NCI-H1436 treated with DMSO at 0.1 percent for 48 hours (cell line): ENCODE measurements at places on chromosomes 2 and 18.
A peak's percentile ranks its signal among the peaks of the same experiment; 100 is the strongest.

DNA sequence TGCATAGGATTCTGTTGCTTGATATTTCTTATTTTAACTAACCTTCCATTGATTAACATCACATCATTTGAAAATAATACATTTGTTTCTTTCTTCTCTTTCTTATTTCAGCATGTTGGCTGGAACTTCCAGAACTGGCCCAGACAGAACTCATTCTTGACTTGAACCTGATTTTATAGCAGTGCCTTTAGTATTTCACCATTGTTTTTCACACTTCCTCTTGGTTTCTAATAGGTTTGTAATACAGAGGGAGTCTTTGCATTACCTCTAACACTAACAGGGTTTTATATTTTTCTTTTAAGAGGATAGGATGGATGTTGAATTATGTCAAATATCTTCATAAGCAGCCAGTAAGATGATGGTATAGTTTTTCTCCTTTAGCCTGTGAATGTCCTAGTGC is 39.2 kb downstream of the SEMA4F start:
- no peak for DNase-seq

GRCh38 chr2:239081622-239082021 is 233.7 kb downstream of the TWIST2 start:
- no peak for DNase-seq

- DNase-seq, result no peak
Measured at GRCh38 chr18:36661999-36662398, 166.8 kb downstream of the TPGS2 start.

DNA sequence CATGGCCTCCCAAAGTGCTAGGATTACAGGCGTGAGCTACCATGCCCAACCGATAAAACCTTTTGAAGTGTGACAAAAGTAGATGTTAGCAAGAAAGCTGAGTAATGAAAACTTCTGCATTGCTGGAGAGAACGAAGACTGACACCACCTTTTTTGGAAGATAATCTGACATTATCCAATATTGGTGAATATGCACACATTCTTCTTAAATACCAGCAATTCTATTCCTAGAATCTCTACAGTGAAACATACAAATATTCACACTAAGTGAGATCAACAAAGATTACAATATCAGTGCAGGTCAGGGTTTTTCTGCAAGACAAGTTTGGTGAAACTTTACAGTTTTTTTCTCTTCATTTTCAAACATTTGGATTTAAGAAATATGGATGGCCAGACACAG is 7.8 kb downstream of the PIAS2 start:
- no peak for DNase-seq

DNA sequence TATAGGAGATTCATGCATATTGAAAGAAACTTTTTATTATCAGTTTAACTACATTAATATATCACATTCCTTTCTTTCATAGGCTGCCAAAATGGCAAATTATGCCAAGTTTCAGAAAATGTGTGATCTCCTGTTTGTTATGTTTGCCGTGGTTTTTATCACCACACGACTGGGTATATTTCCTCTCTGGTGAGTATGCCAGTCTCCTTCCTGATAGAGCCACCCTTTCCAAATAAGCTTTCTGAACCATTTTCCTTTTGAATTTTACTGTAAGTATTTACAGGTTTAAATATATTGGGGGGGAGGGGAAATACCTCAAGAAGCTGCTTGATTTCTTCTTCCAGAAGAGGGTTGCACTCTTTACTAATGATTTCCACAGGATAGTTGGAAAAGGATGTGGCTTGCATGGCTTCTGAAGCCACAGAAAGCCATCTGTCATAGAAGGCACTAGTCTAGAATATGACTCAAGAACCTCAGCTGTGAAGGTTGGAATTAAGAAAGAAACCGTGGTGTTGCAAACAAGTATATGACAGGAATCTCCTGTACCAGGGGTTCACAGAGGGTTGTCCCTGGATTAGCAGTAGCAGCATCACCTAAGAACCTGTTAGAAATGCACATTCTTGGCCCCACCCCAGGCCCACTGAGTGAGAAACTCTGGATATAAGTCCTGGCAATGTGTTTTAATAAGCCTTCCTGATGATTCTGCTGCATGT is 84.5 kb upstream of the NOSTRIN start:
- no peak for DNase-seq

DNA sequence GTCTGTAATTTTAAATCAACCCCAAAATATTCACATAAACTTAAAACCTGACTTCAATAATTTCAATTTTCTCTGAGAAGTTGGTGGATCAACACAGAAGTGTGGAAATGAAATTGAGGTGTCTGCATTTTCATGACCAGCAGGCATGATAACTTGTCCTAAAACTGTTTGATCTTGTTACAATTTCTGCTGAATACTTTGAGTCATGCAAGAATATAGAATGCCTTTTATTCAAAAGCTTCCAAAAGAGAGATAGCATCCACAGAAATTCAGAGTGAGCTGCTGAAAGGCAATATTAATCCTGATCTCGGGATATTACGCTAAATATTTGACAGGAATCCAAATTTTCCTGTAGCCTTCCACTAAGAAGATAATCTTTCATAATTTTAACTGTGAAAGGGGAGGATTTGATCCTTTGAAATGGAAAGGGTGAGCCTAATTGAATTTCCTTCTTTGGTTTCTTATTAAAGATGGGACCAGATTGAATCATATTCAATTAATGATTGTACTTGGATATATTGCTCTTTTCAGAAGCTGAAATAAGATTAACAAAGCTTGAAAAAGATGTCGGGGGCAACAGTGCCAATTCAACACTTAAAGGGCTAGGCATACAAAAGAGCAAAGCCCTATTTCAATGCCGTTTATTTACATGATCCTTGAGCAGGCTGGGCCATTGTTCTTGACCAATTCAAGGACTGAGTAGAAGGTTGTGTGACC is 129.3 kb downstream of the NCKAP5 start:
- DNase-seq, result no peak

GRCh38 chr2:85234868-85235267 is 92.9 kb downstream of the TGOLN2 start:
- DNase-seq, result peak; percentile 78

- no peak for DNase-seq
Measured at GRCh38 chr18:61216051-61216450, 117.2 kb upstream of the CDH20 start.

- DNase-seq, result no peak
Measured at GRCh38 chr2:176206682-176207081, 18.2 kb downstream of the HOXD1 start.

GRCh38 chr18:53131001-53131400 is 791.0 kb downstream of the DCC start:
- no peak for DNase-seq

- no peak for DNase-seq
Measured at GRCh38 chr2:11166476-11166875, 11.2 kb downstream of the SLC66A3 start.

DNA sequence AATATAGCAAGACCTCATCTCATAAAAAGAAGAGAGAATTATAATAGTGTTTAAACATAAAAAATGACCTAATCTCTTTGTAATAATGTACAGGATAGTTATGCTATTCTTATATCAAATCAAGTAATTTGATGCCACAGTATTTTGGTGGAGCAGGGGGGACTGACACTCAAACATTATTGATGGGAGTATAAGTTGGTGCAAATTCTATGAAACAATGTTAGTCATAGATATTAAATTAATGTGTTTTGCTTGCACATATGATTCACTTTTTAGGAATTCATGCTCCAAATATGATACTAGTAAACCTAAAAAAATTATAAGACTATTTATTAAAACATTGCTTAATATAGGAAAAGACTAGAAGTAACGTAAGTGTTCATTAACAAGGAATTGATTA is 256.1 kb upstream of the SYT4 start:
- no peak for DNase-seq

DNA sequence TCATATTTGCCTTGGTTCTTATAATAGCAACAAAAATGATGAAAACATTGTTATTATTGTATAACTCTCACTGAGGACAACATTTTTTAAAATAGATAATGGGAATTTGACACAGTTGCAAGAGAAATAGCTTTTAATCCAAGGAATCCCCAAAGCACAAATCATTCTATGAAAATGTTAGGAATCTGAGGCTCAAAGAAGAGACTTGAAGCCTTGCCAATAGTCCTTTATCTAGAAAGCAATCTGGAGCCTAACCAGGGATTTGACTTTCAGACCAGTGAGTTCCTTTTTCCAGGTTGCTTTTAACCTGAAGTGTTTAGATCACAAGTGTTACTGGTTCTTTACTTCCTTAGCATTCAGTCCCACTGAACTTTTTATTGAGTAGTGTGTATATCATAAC is 574.5 kb upstream of the ZEB2 start:
- DNase-seq, result no peak

DNA sequence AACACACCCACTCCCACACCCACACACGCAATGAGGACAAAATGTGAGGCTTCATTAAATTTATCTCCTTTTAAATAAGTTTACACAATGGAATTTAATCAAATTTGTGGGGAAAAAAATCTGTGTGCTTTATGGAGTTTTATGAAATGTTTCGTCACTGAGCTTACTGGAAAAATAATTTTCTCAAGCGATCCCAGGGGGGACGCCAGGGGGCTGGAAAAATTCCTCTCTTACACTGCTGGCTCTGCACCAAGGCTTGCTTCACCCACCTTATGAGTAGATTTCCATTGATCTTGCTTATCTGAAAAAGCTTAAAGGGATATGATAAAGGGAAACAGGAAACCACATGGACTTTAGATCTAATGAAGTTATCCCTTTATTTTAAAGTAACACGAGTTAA is 95.5 kb downstream of the CABYR start:
- DNase-seq, result no peak

DNA sequence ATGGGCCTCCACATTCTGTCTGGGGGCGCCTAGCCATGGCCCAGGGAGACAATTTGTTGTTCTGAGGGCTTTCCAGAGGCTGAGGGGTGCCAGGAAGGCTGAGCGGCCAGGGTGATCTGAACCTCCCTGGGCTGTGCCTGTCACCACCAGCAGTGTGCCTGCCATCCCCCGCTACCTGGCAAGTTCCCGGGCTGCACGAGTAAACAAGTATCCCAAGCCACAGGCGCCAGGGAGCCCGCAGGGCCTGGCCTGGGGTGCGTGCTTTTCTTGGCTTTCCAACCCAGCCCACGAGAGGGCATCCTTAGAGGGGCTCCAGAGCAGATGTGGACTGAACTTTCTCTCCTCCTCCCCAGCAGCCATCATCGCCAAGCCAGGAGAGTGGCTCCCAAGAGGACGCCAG is 35.1 kb upstream of the B3GNT7 start:
- DNase-seq, result no peak

GRCh38 chr18:31125878-31126277 is 23.7 kb upstream of the DSC2 start:
- no peak for DNase-seq

GRCh38 chr18:23881778-23882177 is 132.8 kb upstream of the TTC39C start:
- DNase-seq, result peak; percentile 10

DNA sequence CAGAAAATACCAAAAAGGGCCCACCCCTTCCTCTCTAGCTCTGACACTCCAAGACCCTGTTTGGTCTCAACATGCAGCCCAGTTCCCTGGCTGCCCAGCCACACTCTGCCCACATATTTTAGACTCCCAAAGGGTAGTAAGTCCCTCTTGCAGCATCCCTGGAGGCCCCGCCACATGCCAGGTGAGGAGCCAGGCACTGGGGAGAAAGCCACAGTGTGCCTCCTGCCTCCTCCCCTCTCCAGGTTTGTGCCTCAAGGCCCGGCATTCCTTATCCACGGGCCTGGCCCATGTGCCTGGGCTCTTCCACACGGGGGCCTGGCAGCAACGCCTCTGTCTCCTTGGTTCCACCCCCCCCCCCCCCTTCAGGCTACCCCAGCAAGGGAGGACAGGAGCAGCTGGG is 75.5 kb downstream of the HS1BP3 start:
- no peak for DNase-seq

- DNase-seq, result no peak
Measured at GRCh38 chr2:68482296-68482820, 15.0 kb downstream of the APLF start.

GRCh38 chr18:29096079-29096770 is 919.3 kb upstream of the CDH2 start:
- DNase-seq, result no peak

DNA sequence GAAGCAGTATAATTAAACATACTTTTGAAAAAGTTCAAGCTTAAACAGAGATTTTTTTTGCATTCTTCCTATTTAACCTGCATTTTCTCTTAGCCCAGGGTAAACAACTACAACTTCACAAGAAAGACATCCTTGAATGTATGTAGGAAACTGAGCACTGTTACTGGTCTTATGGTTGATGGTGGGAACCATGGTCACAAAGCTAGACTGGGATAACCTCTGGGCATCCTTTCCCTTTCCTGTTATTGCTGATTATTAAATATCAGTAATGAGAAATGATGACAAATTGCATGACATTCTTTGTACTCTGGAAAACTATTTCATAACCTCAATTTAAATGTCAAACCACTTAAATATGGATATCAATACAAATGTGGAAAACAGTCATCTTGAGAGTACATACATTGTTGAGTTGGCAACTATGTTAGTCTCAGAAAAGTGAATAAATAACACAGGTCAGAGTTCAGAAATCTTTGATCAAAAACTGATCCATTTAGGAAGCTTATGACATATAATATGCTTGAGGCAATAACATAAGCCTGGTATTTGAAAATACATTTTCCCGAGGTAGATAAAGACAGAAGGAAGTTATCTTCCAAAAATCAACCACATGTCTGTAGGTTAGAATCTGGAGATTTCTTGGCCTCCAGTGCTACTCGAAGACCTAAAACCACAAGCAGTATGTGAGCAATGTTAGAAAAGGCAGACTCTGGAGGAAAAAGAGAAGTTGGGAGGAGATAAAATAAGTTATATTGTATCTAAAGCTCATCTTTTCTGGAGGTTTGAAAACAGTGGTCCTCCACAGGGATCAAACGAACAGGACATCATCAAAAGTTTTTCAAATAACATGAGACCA is 65.2 kb upstream of the ST8SIA5 start:
- no peak for DNase-seq

DNA sequence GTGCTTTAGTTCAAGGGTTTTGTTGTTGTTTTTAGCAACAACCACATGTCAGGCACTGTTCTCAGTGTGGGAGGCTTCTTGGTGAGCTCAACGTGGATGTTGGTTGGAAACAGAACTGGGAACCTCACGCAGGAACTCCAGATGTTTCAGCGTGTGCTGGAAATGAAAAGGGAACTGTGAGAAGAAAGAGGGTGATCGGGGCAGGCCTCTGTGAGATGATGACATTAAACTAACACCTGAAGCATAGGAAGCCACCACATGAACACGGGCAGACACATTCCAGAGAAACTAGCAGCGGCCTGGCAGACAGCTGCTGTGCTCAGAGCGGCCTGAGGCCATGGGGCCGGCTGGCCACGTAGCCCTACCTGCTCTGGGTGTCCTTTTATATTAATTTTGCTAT is 66.4 kb downstream of the COA5 start:
- no peak for DNase-seq

GRCh38 chr2:130986890-130987493 is 106.3 kb downstream of the FAM168B start:
- DNase-seq, result no peak

- DNase-seq, result no peak
Measured at GRCh38 chr2:181780047-181780651, 99.8 kb upstream of the NEUROD1 start.
